ENCODE measurements at places on chromosomes 5 and 9. TPM values are rescaled to one million over a fixed set of nuclear protein-coding genes. Genes with fewer than 3 reads are reported as not detected.
A peak's percentile ranks its signal among the peaks of the same experiment; 100 is the strongest.

The KYAT1 gene
- 13.0 TPM for total RNA-seq

- no peak for DNase-seq
Measured at GRCh38 chr5:29547236-29547865, 1646.1 kb upstream of the CDH6 start.

DNA sequence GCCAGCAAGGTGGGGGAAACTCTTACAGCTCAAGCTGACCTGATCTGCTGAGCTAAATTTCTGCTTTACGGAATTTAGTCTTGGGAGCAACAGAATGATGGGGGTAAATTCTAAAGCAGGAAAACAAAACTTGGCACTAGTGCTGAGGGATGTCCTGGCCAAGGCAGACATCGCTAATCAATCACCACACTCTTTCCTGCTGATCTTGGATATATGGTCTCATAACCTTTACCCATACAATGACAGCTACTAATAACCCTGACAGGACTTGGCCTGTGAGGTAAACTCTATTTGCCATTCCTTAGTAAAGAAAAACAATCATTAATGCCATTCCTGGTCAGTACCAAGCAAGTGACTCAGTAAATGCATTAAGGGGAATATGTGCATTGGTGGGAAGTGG is 51.5 kb downstream of the PPARGC1B start:
- no peak for DNase-seq

DNA sequence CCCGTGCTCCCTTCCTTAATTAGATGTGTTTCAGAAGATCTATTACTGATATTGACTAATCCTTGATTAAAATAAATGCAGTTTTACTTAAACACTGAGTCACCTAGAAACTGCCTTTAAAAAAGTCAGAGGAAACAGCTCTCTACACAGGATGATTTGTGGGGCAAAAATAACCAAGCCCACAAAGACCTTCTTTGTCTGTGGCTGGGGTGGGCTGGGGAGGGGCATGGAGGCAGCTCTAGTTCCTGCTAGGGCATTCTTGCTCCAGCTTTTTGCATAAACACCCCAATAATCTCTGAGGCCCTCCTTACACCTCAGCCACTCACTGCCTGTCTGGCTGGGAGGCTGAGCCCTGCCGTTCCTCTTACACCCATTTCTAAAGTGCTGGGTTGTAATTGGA is 227.6 kb upstream of the DAP start:
- DNase-seq: no peak

DNA sequence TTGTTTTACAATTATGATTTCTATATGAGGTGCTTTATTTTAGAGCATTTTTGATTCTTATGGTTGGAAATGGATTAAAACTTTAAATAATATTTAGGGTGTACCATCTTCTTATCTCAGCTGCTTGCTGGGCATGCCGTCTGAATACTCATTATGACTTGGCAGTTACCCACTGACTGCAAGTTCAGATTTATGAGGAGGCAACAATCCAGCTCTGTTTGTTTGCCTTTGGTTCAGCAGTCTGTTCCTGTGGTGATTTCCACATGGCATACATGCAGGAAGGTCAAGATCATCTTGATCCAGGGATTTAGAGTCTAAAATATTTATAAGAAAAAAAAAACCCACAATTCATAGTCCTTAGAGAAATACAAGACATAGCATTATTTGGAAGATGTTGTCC is 1254.5 kb upstream of the NUDT12 start:
- DNase-seq: no peak

- DNase-seq: no peak
Measured at GRCh38 chr9:34986540-34987047, 3.0 kb upstream of the DNAJB5 start.

DNA sequence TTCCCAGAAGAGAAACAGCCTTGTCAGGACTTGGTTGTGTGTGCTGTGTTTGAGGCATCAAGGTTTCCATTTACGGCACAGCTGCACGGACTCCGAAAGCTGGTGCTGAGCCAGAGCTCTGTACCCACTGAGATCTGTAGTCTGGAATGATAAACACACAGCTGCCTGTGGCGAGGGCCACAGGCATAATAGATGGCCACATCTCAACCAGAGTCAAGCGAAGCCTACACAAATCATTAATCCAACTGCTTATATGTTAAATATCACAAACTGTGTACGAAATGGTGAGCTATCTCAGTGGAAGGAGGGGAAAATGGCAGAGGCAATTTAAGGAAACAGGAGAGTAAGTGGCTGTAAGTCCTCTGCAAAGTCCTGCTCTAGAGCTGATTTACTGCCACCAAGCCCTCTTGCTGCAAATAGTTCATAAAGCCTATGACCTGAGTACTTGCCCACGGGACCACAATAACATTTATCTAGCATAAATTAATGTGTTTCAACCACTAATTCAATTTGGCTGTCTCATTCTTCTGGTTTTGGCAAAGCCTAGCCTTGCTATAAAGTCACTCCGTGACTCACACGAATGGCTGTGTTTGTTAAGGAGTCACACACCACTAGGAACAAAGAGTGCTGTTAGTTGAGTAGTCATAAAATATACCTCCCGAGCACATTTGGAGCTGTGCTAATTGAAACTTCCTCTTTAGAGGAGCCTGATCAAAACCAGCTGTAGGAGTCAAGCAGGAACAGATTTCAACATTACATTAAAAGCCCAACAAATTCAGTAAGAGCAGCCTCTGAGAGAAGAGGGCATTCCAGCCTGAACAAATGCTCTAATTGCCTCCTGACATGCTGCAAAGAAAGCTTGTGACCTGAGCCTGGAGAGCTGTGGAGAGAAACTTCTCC is 738.6 kb upstream of the ZNF608 start:
- peak; percentile 75 for DNase-seq

DNA sequence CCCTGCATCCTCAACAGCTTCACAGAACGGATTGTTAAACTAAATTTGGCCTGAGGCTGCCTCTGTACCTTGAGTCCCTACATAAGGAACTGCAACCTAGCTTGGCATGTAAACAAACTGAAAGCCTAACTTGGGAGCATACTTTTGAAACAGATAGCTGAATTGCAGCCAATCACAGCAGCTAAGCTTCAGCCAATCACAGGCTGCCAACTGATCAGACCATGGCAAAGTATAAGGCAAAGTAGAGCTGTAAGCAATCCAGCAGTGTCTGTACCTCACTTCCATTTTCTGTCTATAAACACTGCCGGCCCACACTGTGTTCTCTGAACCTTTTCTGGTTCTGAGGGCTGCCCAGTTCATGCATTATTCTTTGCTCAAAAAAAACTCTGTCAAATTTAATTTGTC is 8.9 kb upstream of the ZNF483 start:
- DNase-seq: no peak

DNA sequence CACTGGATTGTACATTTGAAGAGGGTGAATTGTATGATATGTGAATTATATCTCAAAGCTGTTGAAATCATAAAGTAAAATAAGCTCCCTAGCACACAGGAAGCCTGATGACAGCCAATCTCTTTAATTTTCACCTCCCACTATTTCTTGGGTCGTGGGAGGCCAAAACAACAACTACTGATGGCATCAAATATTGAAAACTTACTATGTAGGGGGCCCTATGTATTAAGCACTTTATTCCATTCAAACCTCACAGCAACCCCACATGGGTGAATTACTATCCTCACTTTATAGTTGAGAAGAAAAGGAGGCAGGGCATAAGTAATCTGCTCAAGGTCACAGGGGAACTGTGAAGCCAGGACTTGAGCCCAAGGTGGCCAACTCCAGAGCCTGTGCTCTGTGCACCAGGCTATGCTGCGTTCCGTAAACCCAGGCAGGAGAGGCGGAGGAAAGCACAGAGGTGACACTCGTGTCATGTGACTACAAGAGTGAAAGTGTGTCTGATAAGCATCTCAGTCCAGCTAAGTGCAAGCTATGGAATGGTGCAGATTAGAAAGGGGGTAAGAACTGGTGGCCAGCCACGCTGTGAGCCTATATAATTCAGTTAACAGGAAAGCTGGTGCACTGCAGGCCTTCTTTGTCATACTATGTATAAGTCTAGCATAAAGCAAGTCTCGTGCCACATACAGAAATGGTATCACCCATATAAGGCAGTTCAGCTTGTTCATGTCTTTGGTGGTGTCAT is 221.0 kb downstream of the DCP2 start:
- no peak for DNase-seq

- DNase-seq: no peak
Measured at GRCh38 chr9:135486267-135487065, 6.9 kb downstream of the PPP1R26 start.

- DNase-seq: no peak
Measured at GRCh38 chr9:5651246-5651645, 22.3 kb downstream of the RIC1 start.

DNA sequence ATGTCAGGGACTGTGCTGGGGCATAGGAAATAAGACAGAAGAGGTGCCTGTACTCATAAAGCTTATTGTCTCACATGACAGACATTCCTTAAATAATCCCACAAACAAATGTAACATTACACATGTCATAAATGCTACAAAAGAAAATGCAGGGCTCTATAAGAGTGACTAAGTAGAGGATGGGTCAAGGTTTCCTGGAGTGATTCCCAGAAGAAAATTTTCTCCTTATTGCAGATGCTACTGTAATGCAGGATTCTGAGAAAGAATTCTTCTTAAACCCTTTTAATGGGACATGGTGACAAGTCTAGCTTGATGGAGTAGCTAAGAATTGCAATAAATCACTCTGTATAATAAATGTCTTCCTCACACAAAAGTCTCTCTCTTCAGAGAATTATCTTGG is 55.7 kb downstream of the SH3TC2 start:
- no peak for DNase-seq

GRCh38 chr5:73747696-73748380 is 121.8 kb downstream of the ARHGEF28 start:
- no peak for DNase-seq
